Naive thymus-derived CD4-positive, alpha-beta T cell (primary cell): ENCODE measurements at places on chromosomes 11 and 22. TPM values are rescaled to one million over a fixed set of nuclear protein-coding genes. Genes with fewer than 3 reads are reported as not detected.

The PDE3B gene
- polyA plus RNA-seq: 81.2 TPM

The NXPE4 gene
- not detected for polyA plus RNA-seq

- no peak for DNase-seq
- no peaks in the 10 kb centered on the region for H3K36me3 ChIP-seq
- no peaks in the 10 kb centered on the region for H3K27me3 ChIP-seq
- no peaks in the 10 kb centered on the region for H3K4me1 ChIP-seq
- H3K27ac ChIP-seq: no peak overlapping the region
- H3K4me3 ChIP-seq: no peak overlapping the region
These were observed 141.1 kb downstream of the C11orf91 start for GRCh38 chr11:33559567-33559966.

The GAL gene
- not detected for polyA plus RNA-seq

DNA sequence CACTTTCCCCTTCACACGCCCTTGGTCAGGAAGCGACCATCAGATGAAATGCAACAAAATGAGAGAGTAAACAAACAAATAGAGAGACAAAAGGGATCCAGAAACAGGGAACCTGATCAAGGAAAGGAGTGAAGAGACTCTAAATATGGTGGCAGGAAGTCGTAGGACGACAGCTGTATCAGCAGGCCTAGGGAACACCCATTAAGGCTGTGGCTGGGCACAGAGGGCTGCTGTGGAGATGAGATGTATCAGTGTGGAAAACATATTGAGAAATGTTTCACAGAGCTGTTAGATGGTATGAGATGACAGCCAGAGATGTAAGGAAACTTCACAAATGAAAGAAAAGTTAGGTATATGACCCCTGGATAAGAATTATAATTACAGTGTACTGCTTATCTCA is 155.8 kb upstream of the MTMR2 start:
- H3K4me1 ChIP-seq: peaks cover 13% of the 10 kb centered on the region
- H3K27me3 ChIP-seq: no peaks in the 10 kb centered on the region
- no peak overlapping the region for H3K27ac ChIP-seq
- H3K36me3 ChIP-seq: peaks cover 13% of the 10 kb centered on the region

GRCh38 chr11:20688761-20689160 is 19.4 kb downstream of the NELL1 start:
- H3K4me3 ChIP-seq: no peak overlapping the region
- H3K4me1 ChIP-seq: no peaks in the 10 kb centered on the region
- no peak for DNase-seq
- no peak overlapping the region for H3K27ac ChIP-seq
- H3K27me3 ChIP-seq: no peaks in the 10 kb centered on the region

DNA sequence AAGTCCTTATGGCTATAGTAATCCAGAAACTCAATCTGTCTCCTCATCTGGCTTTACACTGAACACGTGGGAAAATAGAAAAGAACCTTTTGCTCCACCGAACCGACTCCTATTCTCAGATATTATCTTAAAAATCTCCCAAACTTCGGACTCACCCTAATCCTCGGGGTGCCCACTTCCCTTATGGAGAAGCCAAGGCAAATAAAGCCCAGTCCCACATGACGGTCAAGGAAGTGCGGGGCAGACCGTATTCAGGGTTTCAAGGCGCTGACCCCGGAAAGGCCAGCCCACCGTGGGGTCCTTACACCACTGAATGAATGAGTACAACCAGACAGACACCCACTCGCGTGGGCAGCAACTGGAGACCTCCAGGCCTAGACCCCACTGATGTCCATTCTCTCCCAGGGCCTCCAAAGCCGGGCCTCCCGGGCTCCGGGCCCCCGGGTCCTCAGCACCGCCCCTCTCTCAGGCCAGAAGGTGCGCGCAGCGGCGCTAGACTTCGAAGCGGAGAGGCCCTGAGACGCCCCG is 489 bp downstream of the NUP98 start:
- peaks cover 5% of the 10 kb centered on the region for H3K36me3 ChIP-seq
- peaks cover 27% of the 10 kb centered on the region for H3K4me1 ChIP-seq
- H3K4me3 ChIP-seq: peak overlapping the region; percentile 96
- no peaks in the 10 kb centered on the region for H3K27me3 ChIP-seq
- H3K27ac ChIP-seq: peak overlapping the region; percentile 99
- DNase-seq: no peak

- DNase-seq: no peak
- H3K36me3 ChIP-seq: no peaks in the 10 kb centered on the region
- H3K27ac ChIP-seq: no peak overlapping the region
- H3K27me3 ChIP-seq: no peaks in the 10 kb centered on the region
These were observed 18.9 kb upstream of the DNAJB13 start for GRCh38 chr11:73931951-73932350.

The TMEM191C gene
- polyA plus RNA-seq: 0.51 TPM

The SPDYC gene
- polyA plus RNA-seq: not detected

DNA sequence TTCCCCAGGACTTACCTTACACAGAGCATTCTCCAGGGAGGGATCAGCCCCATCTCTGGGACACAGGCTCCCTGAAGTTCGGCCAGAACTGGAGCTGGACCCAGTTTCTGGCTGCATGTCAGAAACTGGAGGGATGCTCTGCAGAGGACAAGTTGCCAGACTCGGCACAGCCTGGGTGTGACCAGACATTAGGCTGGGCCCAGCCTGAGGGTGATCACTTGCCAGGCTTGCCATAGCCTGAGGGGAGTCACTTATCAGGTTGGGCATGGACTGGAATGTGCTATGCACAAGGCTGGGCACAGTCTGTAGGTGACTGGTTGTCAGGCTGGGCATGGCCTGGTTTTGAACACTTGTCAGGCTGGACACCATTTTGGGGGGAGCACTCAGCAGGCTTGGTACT is 30.7 kb upstream of the STK33 start:
- no peak for DNase-seq
- H3K4me1 ChIP-seq: no peaks in the 10 kb centered on the region
- no peaks in the 10 kb centered on the region for H3K27me3 ChIP-seq
- H3K36me3 ChIP-seq: peaks cover 15% of the 10 kb centered on the region
- H3K27ac ChIP-seq: no peak overlapping the region
- no peak overlapping the region for H3K4me3 ChIP-seq

DNA sequence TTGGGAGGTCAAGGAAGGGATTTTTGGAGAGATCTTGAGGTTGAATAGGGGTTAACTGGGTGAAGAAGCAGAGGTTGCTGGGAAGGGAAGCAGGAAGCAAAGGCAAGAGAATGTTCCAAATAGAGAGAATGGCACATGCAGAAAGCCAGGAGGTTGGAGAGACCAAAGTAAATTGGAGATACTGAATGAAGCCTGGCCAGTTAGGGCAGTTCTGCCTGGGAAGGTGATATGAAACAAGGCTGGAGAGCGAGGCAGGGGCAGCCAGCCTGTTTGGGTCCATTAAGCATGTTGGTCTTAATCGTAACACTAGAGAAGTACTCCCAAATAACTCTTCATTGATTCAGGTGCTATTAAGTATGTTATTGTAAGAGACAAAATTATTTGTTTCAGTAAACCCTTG is 48.2 kb downstream of the ZNF143 start:
- H3K4me3 ChIP-seq: no peak overlapping the region
- H3K27ac ChIP-seq: no peak overlapping the region
- H3K27me3 ChIP-seq: no peaks in the 10 kb centered on the region
- DNase-seq: no peak
- no peaks in the 10 kb centered on the region for H3K4me1 ChIP-seq
- H3K36me3 ChIP-seq: peaks cover 12% of the 10 kb centered on the region

The RTCB gene
- 126 TPM for polyA plus RNA-seq

The CRYBB2 gene
- not detected for polyA plus RNA-seq

- no peak overlapping the region for H3K4me3 ChIP-seq
- H3K4me1 ChIP-seq: no peaks in the 10 kb centered on the region
- peaks cover 15% of the 10 kb centered on the region for H3K36me3 ChIP-seq
- no peak for DNase-seq
- H3K27ac ChIP-seq: no peak overlapping the region
- H3K27me3 ChIP-seq: no peaks in the 10 kb centered on the region
These were observed 12.9 kb downstream of the SIRT3 start for GRCh38 chr11:223026-223789.

The GRM5 gene
- not detected for polyA plus RNA-seq

DNA sequence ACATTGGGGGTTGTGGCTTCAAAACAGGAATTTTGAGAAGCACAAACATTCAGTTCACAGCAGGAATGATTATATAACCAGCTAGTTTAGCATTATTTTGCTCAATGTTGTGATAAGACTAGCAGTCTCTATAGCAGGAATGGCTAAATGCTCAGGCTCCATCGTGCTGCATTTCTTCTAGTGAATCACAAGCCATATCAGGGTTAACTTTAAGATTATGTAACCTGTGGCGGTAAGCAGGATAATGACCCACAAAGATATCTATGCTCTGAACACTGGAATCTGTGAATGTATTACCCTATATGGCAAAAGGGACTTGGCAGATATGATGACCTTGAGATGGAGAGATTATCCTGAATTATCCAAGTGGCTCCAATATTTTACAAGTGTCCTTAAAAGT is 14.8 kb downstream of the FSHB start:
- H3K27ac ChIP-seq: no peak overlapping the region
- no peak overlapping the region for H3K4me3 ChIP-seq
- H3K36me3 ChIP-seq: no peaks in the 10 kb centered on the region
- no peak for DNase-seq

DNA sequence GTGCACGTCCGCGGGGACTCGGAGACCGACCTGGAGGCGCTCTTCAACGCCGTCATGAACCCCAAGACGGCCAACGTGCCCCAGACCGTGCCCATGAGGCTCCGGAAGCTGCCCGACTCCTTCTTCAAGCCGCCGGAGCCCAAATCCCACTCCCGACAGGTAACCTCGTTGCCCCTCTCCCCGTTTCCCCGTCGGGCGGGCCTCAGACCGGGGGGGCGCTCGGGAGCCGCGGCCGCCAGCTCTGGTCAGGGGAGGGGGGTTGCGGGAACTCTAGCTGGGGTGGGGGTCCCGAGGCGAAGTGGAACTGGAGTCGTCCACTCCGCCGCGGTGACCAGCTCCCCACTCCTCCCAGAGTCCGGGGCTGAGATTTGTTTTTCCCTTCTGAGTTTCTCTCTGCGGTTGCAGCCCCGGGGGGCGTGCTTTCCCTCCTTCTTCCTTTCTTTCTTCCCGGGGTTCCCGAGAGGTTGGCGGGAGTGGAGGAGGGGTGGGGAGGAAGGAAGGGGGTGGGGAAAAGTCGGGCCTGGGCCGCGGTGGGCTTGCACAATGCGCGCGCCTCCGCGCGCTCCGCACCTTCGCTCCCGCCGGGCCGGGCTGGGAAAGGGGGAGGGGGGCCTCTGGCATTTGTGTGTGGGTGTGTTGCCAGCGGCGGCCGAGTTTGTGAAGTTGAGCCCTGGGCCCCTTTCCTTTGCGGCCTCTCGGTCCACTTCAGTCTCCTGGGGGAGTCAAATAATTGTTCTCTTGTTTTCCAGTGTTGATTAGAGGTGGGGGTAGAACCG is 952 bp downstream of the YAP1 start:
- peak; percentile 7 for DNase-seq
- peaks cover 3% of the 10 kb centered on the region for H3K27me3 ChIP-seq
- peak overlapping the region; percentile 46 for H3K4me3 ChIP-seq
- H3K4me1 ChIP-seq: no peaks in the 10 kb centered on the region
- H3K36me3 ChIP-seq: no peaks in the 10 kb centered on the region
- H3K27ac ChIP-seq: no peak overlapping the region

The PATE4 gene
- not detected for polyA plus RNA-seq
